ENCODE measurements at places on chromosomes 5 and 9.

- DNase-seq = no peak
Measured at GRCh38 chr9:2208465-2208864, 193.3 kb downstream of the SMARCA2 start.

DNA sequence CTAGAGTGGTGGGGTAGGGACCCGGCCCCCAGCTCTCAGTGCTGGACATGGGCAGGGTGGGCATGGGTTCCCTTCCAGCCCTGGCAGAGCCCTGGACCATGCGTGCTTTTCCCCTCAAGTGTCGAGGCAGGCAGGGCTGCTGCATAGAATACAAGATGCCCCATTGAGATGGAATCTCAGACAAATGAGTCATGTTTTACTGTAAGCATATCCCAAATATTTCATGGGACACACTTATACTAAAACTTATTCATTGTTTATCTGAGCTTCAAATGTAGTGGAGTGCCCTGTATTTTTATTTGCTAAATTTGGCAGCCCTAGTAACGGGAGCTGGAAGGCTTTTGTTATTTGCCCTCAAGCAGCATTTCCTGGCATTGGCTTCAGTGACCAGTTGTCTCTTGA, 3.2 kb upstream of the RNU6ATAC start:
- DNase-seq = no peak

DNA sequence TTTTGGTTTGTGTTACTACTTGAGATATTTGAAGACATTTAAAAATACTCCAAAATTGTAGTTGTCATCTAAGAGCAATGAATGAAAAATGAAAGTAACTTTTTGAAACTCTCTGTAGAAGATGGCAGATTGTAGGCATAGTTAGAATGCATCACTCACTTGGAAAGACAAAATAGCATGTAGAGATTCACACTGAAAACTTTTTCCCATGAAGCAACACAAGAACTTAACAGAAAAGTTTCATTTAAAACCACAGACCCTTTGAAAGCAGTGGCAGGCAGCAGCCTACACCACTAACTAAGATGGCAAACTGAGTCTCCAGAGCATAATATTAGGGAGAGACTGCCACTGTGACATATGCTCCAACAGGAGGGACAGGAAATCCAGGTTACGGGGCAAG, 18.9 kb upstream of the FAM174A start:
- DNase-seq = no peak

- DNase-seq = no peak
Measured at GRCh38 chr5:116320486-116320885, 235.7 kb downstream of the COMMD10 start.

- peak; percentile 82 for DNase-seq
Measured at GRCh38 chr5:178207183-178207916, 3.0 kb downstream of the HNRNPAB start.

DNA sequence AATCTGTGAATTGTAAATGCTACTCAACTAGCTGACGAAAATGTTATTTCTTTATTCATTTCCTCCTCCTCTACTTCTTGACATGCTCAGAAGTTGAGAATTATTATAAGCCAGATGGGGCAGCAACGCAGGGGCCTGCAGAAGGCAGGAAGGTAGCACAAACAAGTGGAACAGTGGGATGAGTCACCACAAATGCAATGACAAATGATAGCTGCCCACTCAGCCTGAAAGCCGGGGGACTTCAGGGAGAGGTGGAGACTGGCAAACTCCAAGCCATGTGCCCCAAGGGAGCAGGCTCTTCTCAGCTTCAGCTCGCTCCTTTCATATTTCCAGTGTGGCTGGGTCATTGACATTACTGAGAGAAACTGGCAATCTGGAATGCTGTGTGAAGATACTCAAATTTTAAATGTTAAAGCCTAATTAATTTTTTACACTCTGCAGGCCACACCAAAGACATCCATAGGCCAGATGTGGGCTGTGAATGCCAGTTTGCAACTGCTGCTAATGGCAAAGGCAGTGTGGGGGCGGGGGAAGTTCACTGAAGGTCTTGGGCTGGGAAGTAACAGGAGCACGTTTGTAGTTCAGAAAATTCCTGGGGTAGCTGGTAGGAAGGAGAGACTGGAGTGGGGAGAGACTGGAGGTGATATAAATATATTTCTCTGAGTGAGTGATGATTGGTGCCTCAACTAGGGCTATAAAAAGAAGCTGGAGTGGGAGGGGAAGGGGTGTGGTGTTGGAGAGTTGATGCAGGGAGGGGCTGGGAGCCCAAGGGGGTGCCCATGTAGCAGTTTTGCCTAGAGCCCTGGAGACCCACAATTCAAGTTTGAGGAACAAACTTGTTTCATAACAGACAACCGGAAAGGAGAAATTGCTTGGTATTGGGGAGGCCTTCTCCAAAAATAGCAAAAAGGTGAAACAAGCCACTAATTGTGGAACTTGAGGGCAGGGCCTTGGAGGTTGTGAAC, 20.8 kb upstream of the ADRB2 start:
- DNase-seq = no peak

- DNase-seq = no peak
Measured at GRCh38 chr5:128199104-128199503, 115.5 kb downstream of the SLC12A2 start.

DNA sequence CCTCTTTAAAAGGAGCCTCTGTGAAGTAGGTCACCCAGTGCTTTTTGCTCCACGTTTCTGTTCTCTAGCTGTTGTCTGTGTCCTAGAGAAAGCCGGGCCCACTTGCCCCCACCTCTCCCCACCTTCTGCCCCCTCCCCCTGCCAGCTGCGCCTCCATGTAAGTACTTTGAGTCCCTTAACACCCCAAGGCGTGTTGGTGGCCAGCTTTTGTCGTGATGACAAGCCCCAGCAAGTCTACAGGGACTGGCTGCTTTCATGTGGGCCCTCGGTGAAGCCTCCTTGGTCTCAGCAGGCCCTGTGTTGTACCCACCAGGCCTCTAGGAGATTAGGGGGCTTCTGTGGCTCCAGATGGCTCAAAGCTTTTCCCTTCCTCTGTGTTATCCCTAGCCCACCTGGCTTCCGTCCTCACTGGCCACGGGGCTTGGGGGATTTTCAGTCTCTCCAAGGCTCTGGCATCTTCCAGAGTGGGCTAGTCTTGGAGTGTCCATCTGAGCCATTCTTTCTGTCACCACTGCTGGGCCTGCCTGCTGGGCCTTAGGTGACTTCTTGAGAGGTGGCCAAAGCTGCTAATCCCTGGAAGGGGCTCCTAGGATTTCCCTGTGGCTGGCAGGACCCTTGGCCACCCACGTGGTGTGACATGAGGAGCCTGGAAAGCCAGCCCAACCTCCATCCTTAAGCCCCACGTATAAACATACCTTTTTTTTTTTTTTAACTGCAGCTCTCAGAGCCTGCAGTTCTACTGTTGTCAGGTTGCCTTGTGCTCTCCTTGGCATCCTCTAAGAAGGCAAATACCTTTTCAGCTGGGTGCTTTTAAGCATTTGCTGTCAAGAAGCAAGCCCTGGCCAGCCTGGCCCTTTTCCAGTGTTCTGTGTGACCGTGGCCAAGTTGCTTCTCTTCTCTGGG, 1.1 kb upstream of the NDST1 start:
- no peak for DNase-seq

GRCh38 chr5:95916687-95917085, 45.0 kb downstream of the ELL2 start:
- DNase-seq = no peak

GRCh38 chr5:108634617-108635288, 112.9 kb upstream of the FER start:
- no peak for DNase-seq

DNA sequence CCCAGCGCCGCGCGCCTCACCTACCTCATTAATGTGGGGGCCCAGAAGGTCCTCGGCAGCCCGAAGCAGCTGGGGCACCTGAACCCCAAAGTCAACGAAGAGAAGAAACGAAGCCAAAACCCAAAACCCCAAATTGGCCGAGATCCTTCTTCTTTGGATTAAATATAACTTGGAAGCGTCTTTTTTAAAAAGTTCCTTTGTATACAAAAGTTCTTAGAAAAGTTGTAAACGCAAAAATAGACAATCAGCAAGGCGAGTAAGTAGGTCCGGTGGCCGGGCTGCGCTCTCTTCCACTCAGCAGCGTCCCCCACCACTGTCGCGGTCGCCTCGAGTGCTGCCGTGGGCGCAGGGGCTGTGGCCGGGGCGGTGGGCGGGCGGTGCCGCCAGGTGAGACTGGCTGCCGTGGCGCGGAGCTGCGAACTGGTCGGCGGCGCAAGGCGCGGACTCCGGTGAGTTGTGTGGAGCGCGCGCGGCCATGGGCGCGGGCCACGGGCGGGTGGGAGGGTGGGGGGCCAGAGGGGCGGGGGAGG, 360 bp downstream of the KLF4 start:
- DNase-seq = no peak

DNA sequence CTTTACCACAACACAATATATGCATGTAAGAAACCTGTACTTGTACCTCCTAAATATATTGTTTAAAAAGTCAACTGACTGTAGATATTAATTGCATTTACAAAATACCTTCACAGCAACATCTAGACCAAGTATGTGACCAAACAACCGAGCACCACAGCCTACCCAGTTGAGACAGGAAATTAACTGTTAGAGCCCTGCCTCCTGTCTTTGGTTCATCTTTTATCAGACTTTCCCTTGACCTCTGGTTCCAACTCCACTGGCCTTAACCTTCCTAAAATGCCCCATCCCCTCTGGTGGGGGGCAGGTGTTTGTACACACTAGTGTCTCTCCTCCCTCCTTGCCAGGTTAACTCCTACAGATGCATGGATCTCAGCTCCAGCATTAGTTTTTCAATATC, 155.0 kb upstream of the PANK3 start:
- DNase-seq = no peak

DNA sequence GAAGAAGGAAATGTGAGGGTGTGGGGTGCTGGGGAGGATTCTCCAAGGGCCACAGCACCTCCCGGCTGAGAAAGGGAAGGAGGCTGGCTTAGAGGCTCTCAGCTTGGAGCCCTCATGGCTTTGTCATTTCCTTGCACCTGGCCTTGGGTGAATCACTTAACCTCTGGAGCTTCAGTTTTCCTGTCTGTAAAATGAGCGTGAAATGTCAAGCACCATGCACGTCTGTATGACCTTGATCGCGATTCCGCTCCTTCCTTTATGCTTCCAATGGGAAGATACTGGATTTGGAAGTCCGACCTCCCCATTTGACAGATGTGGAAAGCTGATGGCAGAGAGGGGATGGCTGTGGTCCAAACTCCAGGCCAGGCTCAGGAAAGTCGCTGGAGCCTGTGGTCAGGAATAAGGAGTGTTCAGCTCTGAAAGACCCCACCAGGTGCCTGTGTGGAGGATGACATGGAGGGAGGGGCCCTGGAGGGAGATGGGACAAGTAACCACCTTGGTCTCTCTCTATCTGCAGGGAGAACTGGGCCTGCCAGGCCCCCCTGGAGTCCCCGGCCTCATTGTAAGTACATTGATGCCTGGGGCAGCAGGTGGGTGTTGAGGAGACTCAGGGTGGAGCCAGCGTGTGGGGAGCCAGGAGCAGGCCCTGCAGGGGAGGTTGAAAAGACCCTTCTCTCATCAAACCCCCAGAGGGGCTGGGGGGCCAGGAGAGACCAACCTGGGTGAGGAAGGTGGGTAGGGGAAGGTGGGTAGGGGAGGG, 66.5 kb downstream of the COL27A1 start:
- no peak for DNase-seq

DNA sequence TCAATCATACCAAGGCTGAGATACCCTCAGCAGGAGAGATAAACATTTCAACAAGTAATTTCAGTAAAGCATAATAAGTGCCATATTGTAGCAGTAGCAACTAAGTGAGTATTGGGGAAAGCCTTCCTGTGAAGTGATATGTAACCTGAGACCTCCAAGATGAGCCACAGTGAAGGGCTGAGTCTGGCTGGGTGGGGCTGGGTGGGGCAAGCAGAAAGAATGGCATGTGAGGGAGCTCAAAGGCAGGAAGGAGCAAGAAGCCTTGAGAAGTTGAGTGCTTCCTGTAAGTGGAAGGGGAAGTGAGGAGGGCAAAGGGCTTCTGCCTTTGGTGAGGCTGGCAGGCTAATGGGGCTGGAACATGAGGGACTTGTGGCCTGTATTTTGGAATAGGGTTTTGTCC, 19.7 kb upstream of the ASTN2 start:
- no peak for DNase-seq

DNA sequence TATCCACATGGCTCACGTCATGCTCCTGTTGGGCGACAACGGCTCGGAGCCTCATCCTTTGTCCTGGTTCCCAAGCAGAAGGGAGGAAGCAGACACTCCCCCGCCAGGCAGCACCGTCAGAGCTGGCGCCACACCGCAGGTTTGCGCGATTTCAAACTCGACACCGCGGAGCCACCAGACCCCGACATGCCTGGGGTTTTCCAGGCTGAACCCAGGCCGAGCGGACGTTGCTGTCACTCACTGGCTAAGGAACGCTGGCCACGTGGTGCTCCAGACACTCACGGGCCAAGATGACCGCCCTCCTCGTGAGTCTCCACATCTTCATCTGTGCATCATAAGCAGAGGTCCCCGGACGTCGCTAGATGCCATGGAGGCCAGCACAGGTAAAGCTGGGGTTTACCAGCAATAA, 9.0 kb downstream of the TERT start:
- DNase-seq = no peak

GRCh38 chr9:536597-537511, 304.6 kb upstream of the DMRT1 start:
- DNase-seq = no peak

DNA sequence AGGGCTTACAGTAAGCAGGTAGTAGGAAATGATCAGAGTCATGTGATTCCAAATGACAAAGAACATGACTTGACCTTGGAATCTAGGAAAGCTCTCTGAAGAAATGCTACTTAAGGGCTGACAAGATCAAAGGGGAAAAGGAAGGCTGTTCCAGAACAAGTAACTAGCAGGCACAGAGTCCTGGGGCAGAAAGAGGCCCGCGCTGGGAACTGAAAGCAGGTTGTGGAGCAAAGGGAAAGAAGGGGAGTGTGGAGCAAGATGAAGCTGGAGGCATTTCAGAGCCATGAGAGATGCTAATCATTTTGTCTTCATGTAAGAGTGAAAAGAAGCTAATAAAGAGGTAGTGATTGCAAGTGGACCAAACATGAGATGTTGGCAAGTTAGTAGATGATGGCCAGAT, 397.5 kb downstream of the DTWD2 start:
- no peak for DNase-seq

DNA sequence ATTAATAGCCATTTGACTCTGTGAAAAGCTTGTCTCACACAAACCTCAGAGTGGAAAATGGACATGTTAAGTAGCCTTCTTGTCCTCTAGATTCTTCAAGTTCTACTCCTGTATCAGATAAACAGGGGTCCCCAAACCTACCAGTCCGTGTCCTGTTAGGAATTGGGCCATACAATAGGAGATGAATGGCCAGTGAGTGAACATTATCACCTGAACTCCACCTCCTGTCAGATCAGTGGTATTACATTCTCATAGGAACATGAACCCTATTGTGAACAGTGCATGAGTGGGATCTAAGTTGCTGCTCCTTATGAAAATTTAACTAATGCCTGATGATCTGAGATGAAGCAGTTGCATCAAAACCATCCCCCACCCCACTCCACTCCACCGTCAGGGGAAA, 136.3 kb downstream of the TMEM232 start:
- no peak for DNase-seq

GRCh38 chr9:115369322-115369957, 251.5 kb upstream of the TNC start:
- peak; percentile 76 for DNase-seq

All from G401 (cell line).